Suprapubic skin (tissue), 4 donors: ENCODE measurements at places on chromosomes 16 and 17.

GRCh38 chr16:57525761-57526160, 10.6 kb downstream of the CCDC102A start:
- no peak for DNase-seq

DNA sequence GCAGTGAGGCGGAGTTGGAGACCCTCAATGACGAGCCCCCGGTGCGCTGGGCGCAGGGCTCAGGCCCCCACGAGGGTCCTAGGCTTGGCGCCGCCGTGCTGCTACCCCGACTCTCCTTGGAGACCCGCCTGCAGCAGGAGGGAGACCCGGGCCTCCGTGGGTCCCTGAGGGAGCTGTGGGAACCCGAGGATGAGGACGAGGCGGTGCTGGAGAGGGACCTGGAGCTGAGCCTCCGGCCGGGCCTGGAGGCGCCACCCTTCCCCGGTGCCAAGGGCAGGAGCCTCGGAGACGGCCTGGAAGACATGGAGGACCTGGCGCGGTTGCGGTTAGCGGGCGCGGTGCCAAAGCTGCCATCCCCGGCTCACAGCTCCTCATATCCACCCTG, 2.3 kb downstream of the MYO15B start:
- DNase-seq, result no peak

DNA sequence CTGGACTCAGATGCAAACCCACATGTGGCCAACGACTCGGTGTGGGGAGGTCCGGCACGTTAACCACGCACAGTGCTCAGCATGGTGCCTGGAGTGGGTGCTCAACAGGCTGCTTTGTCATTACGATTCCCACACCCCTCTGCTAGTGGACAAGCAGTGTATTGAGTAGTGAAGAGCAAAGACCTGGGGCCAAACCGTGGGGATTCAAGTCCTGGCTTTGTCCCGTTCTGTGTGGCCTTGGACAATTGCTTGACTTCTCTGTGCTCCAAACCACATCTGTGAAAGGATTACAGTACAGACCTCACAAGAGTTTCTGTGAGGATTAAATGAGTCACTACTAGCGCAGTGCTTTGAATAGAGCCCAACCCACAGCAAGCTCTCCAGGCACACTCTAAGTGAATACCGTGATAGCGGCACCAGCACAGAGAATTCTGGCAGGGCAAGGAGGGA, 33.8 kb downstream of the TRPV2 start:
- DNase-seq, result no peak

- DNase-seq, result no peak
These were observed 9.8 kb upstream of the MYH3 start for GRCh38 chr17:10666906-10667305.

DNA sequence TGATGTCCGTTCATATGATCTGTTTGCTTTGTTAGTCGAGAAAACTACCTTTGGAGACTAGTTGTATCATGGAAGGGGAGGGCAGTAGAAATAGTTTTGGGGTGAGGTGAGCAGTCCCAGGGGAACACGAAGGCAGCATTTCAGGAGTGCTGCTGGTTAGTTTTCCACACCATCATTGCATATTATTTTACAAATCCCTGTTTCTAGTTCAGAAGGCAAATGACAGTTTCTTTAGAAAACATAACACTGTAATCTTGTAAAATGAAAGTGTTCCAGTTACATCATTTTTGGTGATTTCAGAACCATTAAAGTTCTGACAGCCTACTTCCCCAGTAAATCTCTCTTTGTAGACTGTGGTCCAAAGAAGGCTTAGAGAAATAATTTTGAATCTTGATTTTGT, 25.4 kb downstream of the BANP start:
- DNase-seq, result no peak

GRCh38 chr16:67241008-67241900, 6.0 kb downstream of the FHOD1 start:
- no peak for DNase-seq

GRCh38 chr16:24784121-24784520, 54.7 kb downstream of the TNRC6A start:
- DNase-seq, result no peak

DNA sequence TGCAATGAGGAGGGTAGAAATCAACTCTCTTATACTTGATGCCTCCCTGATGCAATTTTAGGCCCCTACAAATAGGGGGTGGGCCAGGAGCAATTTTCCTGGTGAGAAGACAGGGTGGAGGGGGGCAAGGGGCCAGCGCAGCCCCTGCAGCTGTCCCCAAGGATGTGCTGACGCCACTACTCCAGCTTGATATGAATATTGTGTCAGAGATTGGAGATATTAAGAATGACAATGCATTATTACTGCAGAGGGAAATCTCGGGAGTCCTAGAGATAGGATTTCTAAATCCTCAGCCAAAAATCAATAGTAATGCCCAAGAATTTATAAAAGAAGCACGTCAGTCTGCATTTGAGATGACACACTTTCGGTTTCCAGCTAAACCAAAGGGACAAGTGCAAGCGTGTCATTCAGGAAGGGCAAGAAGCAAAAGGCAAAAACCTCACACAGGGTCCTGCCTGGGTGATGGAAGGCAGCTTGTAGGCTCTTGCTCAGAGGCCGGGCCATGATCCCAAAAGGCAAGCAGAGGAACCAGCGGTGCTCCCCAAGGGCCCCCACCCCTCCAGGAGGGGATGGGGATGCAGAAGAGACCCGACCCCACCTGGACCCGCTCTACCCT, 178.8 kb downstream of the C16orf78 start:
- DNase-seq, result no peak

GRCh38 chr16:55257966-55258613, 65.9 kb upstream of the IRX6 start:
- DNase-seq, result peak; percentile 78

DNA sequence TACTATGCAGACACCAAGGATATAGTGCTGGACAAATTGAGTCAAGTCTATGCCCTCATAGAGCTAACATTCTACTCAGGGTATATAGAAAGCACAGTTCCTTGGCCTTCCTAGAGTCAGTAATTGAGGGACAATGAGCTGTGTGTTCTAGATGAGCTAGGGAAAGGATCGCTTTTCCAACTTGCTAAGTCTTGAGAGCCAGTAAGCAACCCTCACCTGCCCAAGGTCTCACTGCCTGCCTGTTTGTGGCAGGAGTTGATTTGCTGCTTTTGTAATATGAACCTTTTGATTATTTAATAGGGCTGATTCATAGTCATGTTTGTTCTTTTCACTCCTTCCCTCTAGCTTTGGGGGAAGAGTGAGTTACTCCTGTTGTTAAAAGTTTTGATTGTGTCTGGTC, 6.5 kb downstream of the DDX42 start:
- DNase-seq, result no peak

- no peak for DNase-seq
These were observed 29.3 kb downstream of the FOXK2 start for GRCh38 chr17:82548681-82549303.

DNA sequence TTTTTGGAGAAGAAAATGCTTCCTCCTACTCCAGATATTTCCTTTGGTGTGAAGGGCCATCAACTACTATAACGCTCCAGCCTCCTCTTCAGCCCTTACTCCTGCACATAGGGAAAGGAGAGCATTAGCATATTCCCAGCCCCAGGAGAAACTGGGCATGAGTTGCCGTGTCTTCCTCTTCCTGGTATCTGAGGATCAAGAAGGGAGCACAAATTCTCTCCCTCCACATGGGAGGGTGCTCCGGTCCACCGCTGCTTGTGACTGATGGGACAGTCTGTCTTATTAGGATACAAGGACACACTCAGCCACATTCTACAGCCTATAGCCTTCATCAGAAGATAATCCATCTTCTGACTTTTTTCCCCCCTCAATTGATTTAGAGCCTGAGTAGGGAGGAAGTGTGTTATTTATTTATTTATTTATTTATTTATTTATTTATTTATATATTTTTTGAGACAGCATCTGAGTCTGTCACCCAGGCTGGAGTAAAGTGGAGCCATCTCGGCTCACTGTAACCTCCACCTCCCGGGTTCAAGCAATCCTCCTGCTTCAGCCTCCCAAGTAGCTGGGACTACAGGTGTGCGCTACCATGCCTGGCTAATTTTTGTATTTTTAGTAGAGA, 16.6 kb upstream of the CYB5B start:
- DNase-seq, result no peak

DNA sequence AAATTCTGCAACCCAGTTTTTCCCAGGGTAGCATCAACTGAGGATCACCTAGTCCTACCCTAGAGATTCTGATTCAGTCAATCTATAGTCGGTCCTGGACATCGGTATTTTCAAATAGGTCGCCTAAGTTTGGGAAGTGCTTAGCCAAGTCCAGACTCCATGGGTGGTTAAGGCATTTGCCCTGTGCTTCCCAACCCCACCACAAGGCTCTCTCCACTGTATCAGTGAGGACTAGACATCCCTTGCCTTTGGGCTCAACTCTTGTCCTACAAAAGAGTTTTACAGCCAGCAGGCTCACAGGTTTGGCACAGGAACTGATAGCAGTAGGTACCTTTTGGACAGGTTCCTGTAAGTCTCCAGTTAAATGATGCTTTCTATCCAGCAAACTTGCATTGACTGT, 13.8 kb downstream of the HYDIN start:
- DNase-seq, result no peak

DNA sequence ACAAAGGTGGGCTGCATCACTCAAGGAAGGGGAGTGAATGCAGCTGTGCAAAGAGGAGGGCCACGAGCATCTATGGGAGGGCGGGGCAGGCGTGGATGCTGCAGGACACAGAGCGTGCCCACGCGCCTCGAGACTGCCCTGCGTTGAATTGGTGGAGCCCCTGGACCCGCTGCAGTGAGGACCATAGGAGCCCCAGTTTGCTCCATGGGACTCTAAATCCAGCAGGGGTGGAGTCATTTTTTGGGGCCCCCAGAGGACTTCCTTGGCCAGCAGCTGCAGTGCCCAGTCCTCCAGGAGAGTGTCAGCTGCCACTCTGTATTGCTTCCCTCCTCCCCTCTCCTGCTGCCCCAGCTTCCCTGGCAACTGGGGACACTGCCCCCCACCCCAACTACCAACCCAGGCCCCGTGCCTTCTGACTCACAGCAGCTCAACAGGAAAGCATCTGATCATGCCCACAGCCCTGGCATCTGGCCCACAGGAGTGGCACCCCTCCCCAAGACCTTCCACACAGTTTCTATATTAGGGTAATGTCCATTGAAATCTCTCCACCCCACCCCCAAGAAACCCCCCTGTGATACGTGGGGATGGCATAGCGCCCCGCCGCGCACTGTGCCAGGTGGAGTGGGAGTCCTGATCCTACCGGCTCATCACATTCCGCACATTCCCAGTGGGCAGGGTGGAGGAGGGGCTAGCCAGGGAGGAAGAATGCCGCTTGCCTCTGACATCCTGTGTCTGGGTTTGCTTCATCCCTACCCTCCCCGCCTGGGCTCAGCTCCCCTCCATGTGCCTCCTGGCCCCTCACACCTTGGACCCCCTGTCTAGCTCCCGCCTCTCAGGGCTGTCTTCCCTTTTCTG, 27.8 kb upstream of the ITGA3 start:
- DNase-seq, result no peak

DNA sequence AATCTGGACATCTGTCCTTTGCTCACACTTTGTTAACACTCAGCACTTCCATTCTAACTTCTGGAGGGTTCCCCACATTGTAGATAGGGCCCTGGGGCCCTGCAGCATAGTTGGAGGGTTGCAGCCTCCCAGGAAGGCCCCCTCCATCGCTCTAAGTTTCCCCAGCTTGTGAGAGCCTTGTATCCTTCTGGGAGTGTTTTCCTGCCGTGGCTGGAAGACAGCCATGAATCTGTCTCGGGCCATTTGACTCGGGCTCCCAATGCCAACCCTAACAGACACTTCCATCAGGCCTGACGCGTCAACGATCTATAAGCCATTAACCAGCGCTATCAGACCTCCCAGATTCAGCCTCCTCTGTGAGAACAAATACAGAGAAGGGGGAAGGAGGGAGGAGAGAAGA, 263.7 kb upstream of the RPL38 start:
- no peak for DNase-seq

- DNase-seq, result no peak
These were observed 69.3 kb downstream of the CRISPLD2 start for GRCh38 chr16:84889066-84889465.

DNA sequence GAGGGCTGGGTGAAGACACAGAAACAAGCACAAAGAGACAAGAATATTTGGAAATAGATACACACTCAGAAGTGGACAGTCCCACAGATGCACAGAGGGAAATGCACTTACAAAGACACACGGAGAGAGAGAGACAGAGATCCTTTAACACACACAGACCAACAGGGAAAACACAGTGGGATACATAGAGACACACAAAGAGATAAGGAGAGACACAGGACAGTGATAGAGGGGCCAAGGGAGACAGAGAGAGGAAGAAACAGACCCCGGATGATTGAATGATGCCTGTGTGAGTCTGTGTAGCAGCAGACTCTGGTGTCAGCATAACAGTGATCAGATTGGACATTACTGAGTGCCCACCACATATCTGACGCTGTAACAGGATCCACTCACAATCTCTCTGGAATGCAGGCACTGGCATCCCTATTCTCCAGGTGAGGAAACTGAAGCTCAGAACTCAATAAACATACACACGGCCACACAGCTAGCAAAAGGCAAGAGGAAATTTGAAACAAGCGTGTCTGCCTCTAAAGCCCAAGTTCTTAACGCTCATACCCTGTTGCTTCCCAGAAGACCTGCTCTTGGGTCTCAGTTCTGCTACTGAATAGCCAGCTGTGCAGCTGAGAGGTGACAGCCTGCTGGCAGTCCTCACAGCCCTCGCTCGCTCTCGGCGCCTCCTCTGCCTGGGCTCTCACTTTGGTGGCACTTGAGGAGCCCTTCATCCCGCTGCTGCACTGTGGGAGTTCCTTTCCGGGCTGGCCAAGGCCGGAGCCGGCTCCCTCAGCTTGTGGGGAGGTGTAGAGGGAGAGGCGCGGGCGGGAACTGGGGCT, 186.3 kb upstream of the NLRP1 start:
- DNase-seq, result no peak

- DNase-seq, result no peak
These were observed 4.9 kb upstream of the CBX4 start for GRCh38 chr17:79843816-79844800.
